ENCODE measurements at places on chromosomes 16 and 17.

DNA sequence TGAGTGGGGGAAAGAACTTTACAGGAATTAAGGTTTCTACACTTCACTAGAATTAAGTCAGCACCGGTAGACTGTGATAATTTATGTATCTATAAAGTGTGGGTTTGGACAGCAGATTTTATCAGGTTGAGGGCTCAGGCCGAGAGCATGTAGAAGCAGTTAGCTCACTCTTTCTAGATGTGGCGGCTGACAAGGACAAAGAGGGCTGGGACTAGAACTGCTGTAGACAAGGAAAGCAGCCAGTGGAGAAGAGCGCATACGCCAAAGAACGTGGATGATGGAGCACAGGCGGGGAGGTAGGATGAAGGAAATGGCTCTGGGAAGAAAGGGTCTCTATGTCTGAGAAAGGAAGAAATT lies 504 bp upstream of the GOSR1 start:
- DNase-seq: no peak

- DNase-seq: no peak
Observed at GRCh38 chr17:80416260-80416939, 1.4 kb downstream of the ENDOV start.

DNA sequence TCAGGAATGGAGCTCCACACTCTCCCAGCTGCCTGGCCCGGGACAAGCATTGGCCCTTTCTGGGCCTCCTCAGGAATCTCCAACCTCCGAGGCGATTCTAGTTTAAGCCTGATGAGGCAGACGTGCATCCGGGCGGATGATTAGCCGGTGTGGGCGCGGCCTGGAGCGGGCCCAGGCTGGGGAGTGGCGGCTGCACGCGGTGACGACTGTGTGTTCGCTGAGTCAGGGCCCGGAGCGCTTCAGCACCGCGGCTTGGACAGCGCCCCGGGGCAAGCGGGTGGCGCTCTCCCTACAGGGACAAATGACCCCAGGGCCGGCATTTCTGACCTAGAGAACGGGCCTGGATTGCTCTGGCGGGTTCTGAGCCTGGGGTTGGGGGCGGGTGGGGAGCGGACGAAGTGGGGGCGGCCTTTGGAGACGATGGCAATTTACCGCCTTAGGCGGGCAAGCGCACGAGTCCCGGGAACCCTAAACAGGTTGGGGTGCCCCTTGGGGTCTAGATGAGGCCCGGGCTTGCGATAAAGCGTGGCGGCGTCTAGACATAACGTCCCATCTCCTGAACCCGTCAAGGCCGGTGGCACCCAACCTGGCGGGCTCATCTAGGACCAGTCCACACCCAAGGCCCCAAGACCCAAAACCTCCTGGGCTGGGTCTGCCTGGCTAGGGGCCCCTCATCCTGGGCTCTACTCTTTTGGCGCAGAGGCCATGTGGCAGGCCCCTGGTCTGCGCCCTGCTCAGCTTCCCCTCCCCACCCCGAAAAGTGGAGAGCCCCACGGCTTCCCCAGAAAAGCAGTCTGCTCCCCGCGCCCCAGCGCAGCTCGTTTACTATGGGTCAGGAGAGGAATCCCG lies 22.3 kb upstream of the ZNHIT3 start:
- peak; percentile 39 for DNase-seq

DNA sequence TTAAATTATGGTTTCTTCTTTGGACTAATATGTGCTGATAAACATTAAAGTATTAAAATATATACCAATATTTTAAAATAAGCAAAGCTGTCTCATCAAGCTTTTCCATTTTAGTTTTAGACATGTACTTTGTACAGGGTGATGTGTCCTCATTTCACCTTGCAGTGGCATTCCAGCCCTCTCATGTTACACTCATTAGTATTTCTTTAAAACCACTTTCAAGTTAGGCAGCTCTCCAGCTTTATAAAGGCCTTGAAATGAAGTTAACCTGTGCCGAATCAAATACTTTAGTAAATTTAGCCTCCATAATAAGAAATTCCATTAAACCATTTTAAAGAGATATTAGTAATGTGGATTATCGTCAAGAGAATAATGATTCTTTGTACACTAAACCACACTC lies 107.6 kb upstream of the HLF start:
- DNase-seq: no peak

- DNase-seq: peak; percentile 33
Observed at GRCh38 chr16:85334718-85335583, 222.7 kb upstream of the CIBAR2 start.

- DNase-seq: no peak
Observed at GRCh38 chr17:75114552-75115314, 5.0 kb downstream of the ARMC7 start.

GRCh38 chr16:87170310-87170709 lies 146.9 kb downstream of the C16orf95 start:
- DNase-seq: no peak

- no peak for DNase-seq
Observed at GRCh38 chr16:83743241-83743640, 64.5 kb upstream of the HSBP1 start.

DNA sequence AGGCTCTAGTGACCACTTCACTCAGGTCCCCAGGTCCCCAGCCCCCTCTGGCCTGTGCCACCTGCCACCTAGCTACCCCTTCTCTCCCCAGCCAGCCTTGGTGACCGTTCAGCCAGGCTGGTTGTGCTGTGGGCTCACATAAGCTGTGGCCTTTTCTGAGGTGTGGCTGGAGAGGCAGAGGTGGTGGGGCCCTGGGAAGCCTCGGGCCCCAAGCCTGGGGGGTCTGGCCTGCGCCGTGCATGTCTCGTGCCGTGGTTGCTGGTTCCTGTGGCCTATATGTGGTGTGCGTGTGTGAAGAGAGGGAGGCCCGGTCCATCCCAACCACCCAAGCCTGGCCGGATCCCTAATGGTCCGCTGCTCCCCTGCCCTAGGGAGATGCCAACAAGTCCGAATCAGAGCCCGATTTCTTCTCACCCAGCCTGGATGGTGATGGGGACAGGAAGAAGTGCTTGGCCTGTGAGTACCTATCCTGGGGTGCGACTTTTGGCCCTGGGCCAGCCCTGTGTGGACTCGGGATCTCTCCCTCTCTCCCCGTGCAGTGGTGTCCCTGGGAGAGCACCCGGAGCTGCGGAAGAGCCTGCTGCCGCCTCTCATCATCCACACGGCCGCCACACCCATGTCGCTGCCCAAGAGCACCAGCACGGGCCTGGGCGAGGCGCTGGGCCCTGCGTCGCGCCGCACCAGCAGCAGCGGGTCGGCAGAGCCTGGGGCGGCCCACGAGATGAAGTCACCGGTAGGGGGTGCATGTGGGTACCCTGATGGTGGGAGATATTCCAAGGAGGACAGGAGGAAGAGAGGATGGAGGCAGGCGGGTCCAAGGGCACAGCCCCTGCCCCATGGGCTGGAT lies 35.9 kb downstream of the CACNA1G start:
- DNase-seq: no peak

GRCh38 chr16:57645691-57646387 lies 17.4 kb downstream of the ADGRG1 start:
- no peak for DNase-seq

DNA sequence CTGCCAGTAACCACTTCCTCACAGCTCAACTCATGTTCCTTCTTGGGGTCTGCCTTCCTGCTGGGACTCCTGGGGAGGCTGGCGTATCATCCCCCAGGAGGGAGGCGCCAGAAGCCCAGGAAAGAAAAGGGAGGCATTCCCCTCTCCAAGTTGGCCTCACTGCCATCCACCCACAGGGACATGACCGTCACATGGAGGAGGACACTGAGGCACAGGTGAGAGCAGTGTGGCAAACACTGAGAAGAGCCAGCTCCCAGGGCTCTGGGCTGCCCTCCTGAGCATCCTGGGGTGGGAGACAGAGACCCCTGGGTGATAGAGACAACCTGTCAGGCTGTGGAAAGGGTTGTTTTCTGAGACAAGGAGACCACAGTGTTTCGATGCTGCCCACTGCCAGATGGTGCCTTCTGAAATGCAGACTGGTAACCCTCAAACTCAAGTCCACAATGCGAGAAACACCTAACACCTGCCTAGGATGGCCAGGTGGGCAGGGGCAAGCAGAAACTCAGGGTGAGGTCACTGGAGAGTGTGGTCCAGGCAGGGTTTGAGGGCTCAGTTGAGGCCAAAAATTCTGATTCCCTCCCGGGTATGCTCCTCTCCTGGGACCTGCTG lies 1722.1 kb downstream of the TP53TG3F start:
- no peak for DNase-seq

DNA sequence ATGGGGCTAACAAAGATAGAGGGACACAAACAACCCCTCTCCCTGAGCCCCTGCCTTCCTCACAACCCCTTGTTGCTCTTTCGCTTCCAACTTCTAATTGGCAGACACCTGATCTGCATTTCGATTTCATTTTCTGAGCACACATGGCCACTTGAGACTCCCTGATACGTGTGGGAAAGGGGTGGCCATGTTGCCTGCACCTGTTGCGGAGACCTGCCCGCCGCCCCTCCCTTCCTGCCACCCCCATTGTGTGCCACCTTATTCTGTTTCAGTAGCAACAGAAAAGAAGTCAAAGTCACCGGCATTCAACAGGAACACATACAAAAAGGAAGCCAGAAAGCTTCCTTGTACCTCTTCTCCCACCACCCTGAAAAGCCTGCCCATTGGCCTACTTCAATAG lies 254.7 kb upstream of the SOX9 start:
- no peak for DNase-seq

- peak; percentile 71 for DNase-seq
Observed at GRCh38 chr16:9138731-9139501, 47.5 kb downstream of the HAPSTR1 start.

GRCh38 chr16:25045696-25046381 lies 30.7 kb upstream of the ARHGAP17 start:
- DNase-seq: no peak

DNA sequence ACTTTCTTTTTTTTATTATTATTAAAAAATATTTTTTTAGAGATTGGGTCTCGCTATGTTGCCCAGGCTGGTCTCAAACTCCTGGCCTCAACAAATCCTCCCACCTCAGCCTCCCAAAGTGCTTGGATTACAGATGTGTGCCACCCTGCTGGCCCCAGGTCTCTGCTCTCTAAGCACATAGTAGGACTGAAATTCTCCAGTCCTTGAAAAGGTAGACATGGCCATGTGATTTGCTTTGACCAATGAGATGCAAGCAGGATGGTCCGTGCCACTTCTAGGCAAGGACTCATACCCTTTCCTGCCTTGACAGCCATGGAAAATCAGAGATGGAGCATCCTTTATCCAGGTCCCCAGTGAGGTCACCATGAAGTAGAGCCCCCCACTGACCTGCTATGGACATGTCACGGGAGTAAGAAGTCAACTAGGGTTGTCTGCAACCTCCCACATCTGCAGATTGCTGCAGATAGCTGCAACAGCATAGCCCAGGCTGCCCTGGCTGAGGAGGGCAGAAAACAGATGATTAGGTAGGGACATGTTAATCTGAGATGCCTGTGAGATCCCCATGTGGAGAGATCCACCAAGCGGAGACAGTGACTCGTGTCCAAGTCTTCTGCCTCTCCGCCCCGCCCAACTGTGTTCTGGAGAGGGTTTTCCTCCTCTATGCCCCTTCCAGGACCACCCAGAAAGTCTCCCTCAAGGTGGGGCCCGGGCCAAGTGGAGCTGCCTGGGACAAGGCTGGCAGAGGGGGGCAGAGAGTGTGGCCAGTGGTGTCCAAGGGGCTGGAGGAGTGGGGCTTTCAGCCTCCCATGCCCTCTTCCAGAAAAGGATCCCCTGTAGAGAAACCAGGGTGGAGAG lies 11.0 kb downstream of the GSG1L start:
- no peak for DNase-seq

GRCh38 chr16:27286451-27286850 lies 17.9 kb upstream of the NSMCE1 start:
- no peak for DNase-seq

DNA sequence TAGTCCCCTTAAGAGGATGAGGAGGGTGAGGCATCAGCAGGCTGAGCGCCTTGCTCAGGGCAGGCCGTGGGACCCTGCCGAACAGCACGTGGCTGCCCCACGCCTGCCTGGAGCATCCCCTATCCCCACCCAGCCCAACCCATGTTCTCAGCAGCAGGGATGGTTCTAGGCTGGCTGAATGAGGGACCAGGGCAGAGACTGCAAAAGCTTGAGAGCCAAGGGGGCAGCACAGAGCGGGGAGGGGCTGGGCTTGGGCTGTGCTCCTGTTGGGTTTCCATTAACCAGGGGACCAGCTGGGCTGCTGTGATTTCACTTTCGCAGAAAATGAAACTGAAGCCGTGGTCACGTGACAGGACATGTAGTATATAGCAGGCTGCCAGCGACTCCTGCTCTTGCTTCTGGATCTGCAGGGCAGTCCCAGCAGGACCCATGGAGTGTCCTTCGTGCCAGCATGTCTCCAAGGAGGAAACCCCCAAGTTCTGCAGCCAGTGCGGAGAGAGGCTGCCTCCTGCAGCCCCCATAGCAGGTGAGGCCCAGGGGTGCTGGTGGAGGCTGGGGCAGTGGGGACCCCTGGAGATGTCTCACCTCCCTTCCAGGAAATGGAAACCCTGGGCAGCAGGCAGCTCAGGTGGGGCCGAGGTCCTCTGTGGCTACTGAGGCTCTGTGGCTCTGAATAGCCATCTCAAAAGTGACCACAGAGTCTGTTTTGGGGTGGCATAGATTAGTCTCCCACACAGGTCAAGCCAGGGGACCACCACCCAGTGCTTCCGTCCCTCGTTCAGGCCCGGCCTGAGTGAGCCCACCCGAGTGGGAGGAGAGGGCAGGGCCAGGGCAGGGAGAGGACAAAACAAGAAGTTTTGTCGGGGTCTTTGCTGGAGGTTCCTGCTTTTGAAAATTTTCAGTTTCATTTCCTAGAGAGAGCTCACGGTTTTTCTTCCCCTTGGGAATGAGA lies 2.9 kb downstream of the RNF213 start:
- peak; percentile 83 for DNase-seq

- DNase-seq: no peak
Observed at GRCh38 chr17:12857592-12857991, 68.3 kb downstream of the ARHGAP44 start.

DNA sequence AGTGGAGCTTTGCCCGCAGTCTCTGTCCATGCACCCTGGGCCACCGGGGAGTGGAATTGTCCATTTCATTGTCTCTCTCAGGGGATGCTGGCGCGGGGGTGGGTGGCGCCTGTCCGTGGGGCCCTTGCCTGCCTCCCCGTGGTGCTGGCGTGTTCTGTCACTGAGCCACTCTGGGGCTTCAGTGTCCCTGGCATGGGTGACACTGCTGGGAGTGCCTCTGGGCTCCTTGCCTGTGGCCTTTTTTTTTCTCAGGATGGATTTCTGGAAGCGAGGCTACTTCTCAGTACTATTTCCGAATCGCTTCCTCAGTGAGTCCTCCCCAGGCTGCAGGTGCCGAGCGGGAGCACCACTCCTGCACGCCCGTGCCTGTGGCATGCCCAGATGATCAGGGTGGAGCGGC lies 55.0 kb downstream of the PDPK1 start:
- DNase-seq: no peak
